ENCODE measurements at places on chromosomes 1 and 21.

- no peak for DNase-seq
Measured at GRCh38 chr1:18998016-18998724, 41.7 kb upstream of the IFFO2 start.

DNA sequence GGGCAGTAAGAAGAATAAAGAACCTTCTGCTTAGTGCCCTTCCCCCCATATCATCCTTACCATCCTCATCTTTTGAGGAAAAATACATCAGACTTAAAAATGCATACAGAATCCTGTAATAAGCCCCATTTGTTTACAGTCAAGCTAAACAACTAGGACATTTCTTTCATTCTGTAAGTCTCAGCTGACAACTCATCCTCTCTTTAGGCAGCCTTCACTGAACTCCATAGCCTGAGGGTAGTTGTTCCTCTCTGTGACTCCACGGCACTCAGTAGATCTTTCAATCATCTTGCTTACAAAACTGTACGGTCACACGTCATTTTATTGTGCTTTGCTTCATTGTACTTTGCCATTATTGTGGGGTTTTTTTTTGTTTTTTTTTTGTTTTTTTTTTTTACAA is 82.5 kb downstream of the NRIP1 start:
- no peak for DNase-seq

- DNase-seq, result no peak
Measured at GRCh38 chr1:106944721-106945120, 111.8 kb upstream of the PRMT6 start.

DNA sequence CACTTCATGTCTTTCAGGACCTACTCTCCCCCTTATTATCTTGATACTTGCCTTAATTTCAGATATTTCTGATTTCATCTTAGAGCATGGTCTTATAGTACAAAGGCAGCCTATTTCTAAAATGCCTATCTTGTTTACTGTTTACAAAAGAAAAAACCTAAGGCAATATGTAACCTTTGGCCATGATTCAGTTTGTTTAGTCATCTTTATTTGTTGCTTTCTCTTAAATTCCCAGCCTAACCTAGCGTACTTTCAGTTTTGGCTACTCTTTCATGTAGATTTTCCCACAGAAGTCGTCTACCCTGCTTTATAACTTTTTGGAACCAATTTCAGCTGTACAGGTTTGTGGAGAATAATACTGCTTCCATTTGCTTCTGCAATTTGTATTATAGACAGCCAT is 81.8 kb downstream of the KIF1B start:
- no peak for DNase-seq

DNA sequence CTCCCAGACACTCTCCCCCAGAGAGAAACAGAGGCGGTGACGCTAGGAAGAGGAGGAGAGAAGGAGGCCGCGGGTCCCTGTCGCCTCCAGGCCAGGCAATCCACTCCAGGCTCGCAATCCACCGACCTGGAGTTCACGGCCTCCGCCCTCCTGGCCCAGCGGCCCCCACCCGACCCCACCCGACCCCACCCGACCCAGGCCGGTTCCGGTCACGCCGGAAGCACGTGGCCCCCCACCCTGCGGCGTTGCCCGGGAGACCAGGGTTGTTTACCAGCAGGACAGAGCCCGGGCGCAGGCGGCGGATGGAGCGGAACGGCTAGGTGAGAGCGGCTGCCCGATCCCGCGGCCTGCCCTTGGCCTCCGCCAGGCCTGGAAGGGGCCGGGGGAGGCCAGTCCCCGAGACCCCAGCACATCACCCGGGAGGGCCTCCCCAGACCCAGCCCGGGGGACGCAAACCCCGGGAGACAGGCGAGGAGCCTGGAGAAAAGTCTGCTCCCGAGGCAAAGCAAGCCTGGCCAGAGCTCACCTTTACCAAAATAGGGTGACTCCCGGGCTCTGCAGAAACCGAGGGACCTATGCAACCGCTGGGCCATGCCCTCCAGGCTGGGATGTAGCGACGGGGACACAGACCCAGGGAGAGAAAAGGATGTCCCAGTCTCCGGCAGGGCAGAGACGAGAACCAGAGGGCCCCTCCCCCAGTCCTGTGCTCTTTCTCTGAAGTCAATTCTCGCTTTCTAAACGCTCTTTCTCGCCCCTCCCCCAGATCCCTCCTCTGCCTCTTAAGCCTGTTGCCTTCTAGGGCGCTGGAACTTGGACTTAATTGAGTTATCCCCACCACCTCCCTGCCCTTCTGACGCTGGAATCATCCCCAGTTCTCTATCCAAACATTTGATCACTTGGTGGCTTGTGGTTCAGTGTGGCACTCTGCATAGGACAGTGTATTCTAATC is at the start of the genes PLA2G2C and UBXN10:
Gene PLA2G2C, minus strand, starts transcription at position 685 of the 949 bp plus-strand sequence. CDS start 9,155 bp downstream, outside the sequence.
Gene UBXN10, plus strand, starts transcription at position 263 of the 949 bp plus-strand sequence. CDS start 4,466 bp downstream, outside the sequence.
- DNase-seq, result peak; percentile 4

DNA sequence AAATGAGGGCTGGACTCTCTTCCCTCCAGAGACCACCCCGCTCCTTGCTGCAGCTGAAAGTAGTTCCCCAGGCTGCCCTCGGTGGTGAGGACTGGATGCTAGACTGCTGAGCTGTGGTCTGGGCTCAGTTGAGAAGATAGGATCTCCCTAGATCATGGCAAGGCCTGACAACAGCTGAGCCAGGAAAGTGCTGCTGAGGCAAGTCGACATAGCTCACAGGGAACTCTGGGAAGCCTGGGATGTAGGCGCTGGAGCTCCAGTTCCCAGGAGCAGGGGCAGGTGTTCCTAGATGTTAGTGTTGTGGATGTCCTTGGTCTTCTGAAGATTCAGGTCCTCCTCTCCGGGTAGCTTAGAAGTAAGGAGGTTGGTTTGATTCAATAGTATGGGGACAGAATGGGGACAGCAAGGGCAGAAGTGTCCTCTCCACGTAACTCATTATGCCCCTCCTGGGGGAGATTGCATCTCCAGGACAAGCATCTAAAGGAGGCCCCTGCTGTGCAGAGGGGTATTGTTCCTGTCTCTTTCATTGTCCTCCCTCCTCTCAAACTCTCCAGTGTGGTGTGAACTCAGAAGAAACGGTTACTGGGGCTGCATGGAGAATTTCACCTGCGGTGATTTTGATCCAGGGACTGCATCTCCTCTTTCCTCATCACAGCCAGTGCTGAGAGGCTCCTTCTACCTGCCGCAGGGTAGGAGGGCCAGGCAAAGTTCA is 3.7 kb downstream of the CYB561D1 start:
- no peak for DNase-seq

- no peak for DNase-seq
Measured at GRCh38 chr1:219374046-219374566, 200.4 kb downstream of the LYPLAL1 start.

DNA sequence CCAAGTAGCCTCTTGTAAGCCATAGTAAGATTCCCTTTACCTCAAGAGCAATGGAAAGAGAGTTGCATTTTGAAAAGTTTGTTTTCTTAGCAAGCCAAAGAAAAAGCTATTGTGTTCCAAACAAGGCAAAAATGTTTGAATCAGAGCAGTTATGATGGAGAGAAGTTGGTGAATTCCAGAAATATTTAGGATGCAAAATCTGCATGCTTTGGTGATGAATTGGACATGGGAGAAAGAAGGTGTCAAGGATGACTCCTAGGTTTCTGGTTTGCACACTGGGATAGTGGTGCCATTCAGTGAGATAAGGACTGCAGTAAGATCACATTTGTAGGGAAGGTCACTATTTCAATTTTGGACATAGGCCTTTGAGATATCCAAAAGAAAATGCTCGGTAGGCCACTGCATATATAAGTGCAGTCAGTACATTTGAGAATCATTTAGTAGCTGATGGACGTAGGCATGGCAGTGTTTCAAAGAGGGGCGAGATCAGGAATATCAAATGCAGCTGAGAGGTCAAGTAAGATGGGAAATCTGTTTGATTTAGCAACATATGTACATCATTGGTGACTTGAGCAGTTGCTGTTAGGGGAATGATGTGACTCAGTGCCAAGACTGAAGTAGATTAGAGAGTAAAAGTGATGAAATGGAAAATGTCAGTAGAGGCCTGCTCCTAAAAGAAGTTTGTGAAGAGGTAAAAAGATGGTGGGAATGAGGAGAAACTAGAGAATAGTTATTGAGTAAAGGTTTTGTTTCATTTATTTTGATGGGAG is 33.9 kb upstream of the GPR25 start:
- DNase-seq, result no peak

GRCh38 chr1:22529901-22530621 is 33.2 kb upstream of the EPHA8 start:
- no peak for DNase-seq

- DNase-seq, result no peak
Measured at GRCh38 chr1:54046671-54047383, 6.2 kb downstream of the TMEM59 start.

DNA sequence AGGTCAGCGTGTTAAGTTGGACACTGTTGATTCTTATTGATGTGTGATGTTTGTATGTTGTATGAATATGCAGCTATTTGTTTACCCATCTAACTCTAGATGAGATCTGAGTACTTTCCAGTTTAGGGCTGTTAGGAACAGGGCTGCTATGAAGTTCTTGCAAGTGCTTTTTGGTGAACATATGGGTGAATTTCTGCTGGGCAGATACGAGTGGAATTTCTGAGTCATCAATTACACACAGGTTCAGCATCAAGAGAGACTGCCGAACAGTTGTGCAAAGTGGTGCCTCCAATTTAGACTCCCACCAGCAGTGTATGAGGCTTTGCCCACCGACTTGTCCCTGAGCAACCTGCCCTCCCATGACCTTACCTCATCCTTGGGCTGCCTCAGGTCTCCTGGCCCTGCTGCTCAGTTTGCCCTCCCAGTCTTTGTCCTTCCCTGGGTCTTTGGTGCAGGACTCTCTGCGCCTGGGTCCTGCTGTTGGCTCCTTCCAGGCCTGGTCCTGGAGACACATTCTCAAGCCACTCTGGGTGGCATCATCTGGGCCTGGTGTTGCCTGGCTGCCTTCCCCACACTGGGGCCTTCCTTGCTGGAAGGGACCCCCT is 343.6 kb downstream of the PTPRU start:
- no peak for DNase-seq

DNA sequence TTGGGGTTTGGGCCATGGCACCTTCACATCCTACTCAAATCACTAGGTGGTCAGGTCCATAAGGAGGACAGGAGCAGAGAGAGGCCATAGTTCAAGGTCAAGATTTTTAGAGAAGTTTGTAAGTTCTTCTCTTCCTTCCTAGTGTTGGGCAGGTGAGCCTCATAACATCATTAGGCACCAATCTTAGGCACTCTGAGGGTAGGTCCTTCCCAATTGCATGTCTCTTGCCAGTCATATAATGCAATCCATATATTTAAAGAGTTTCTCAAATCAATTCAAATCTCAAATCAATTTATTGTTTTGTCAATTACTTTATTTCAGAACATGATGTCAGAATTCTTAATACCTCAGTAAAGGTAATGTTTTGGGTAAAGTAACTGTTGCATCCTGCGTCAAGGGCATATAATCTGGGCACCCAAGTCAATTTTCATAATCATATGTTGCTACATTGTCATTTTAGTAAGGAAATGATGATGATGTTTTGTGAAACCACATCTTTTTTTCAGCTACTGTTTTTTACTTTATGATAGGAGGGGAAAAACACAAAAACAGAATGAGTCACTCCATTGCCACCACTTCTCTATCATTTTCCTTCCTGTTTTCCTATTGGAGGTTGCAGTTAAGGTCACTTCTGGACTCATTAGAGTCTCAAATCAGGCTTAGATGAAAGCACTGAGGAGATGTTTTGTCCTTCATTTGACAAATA is 122.7 kb downstream of the UCHL5 start:
- DNase-seq, result no peak

- DNase-seq, result no peak
Measured at GRCh38 chr1:48073798-48074530, 76.8 kb upstream of the TRABD2B start.

- DNase-seq, result no peak
Measured at GRCh38 chr1:201902198-201902597, 13.5 kb downstream of the SHISA4 start.

DNA sequence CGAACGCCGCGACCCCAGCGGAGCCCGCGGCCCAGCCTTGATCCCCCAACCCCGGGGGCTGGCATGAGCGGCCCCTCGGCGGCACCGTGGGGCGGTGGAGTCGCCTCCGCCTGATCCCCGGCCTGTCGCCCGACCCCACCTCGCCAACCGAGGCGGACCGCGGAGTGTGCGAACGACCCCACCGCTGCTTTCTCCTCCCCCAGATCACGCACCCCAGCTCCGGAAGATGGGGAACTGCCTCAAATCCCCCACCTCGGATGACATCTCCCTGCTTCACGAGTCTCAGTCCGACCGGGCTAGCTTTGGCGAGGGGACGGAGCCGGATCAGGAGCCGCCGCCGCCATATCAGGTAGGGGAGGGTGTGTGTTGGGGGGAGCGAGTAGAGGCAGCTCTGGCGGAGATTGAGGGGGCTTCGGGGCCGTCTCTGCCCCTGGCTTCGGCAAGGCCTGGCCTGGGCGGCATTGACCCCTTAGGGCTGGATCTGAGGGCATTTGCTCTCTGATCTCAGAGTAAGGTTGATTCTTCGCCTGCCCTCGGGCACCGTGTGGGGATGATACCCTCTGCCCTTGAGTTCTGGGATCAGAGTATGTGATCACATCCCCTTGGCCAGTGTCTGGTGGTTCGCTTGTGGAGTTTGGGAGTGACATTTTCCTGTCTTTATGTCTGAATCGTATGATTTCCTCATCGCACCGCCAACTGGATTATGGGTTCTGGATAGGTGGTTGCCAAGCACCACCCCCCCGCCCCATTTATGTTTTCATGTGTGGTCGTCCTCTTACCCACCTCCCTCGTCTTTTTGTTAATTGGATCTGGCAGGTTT is 668 bp downstream of the RNF11 start:
- no peak for DNase-seq

DNA sequence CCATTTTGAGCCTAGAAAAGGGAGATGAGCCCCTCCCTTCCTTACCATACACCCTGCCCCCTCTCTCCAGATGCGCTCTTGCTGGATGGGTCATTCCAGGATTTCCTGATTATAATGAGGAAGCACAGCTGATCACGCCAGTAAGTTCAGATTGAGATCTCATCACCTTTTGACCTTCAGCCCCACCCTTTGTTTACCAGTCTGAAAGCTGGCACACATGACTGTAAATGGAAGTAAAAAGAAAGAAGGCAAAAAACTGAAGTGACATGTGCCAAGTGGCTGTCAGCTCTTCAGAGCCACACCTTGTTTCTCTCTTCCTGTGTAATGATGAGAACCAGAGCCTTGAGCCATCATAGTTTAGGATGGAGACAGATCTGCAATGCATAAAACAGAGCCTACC is 27.9 kb downstream of the S1PR1 start:
- no peak for DNase-seq

DNA sequence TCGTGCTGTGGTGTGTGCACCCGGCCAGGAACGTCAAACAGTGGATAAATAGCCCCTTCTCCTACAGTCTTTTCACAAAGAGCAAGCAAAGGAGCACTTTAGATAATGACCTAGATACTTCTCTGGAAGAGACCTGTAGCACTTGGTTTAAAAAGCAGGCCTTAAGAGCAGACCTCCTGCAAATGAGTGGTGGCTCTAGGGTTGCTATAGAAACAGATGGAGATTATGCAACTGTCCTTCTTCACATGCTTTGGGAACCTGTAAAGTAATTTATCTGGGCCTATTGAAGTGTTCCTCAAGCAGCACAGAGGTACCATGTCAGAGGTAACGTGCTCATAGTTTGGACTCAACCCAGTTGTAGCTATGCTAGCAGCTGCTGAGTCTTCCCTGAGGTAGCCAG is 208.2 kb upstream of the KIAA0040 start:
- no peak for DNase-seq
